ENCODE measurements at places on chromosomes 11 and 22.

DNA sequence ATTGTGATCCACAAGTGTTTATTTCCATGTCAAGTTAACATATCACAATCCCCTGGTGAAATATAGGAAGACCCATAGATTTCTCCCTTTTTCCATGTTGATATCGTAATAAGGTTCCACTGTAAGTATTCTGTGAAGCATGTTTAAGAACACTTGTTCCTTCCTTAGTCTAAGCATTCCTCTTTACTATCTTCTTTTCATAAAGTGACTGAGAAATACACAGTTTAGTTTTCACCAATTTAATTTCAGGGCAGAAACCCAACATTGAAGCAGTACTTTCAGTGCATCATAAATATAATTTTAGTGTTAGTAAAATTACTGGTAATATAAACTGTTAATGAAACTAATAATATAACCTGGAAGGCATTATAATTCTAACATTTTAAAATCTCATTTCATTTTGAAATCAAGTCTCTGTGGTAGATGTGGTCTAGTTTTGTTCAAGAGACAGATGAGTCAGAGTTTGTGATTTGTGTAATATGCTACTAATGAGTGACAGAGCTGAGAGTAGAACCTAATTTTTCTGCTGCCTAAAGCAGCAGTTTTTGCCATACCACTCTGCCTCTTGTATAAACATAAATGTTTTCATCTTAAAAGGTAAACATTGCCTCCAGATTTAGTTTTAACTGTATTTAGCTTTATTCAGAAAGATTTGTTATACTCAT lies 79.4 kb downstream of the ATM start:
- peak; percentile 40 for DNase-seq

DNA sequence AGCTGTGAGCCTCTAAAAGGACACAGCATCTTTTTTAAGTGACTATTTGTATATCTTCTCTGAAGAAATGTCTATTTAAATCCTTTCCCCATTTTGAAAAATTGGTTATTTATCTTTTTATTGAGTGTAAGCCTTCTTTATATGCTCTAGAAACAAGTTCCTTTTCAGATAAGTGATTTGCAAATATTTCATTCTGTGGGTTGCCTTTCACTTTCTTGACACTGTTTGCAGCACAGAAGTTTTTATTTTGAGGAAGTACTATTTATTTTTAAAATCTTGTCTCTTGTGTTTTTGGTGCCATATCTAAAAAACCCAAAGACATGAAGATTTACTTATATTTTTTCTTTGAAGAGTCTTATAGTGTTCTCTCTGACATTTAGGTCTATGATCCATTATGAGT lies 40.1 kb upstream of the LYVE1 start:
- no peak for DNase-seq

DNA sequence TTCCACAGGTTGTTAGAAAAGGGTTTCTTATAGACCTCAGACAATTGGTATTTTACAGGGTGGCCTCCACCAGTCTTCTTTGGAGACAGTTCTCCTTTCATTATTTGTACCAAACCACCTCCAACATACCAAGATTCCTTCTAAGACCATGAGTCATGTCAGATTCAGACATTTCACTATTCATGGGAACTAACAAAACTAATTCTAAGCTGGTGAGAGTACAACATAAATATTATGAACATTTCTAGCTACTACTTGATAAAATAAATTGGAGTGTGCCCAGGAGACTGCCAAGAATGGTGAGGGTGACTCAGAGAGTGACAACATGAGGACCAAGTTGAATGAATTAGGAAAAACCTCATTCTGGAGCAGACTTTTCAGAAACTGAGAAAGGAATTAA lies 494.6 kb upstream of the LRRC4C start:
- peak; percentile 53 for DNase-seq

DNA sequence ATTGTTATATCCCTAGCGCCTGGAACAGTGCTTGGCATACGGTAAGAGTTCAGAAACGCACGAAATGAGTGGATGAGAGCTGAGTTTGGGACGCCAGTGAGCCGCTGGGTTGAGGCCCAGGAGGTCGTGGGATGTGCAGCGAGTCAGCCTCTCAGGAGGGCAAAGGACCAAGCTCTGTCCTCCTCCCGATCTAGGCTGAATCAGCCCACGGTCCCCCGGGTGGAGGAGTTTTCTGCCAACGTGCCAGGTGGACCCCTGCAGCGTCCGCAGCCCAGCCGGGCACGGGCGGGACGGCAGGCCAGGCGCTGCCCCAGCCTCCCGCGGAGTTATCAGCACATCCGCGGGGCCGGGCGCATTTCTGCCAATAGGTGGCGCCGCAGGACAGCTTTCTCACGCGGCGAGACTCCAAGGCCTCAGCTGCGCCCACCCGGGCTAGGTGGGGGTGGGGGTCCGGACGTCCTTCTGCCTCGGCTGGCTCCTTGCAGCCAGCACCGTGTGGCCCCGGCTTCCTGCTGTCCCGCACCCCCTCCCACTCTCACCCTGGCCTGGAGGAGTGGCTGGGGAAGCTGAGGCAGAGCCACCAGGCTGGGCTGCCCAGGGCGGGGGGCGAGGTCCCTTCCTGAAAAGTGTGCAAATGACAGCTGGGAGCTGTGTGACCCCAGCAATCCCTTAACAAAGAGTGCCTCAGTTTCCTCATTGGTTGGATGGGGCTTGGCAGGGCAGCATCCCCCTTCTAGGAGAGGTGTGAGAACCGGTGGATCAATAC lies 2.2 kb upstream of the RPS19BP1 start:
- DNase-seq, result peak; percentile 53

DNA sequence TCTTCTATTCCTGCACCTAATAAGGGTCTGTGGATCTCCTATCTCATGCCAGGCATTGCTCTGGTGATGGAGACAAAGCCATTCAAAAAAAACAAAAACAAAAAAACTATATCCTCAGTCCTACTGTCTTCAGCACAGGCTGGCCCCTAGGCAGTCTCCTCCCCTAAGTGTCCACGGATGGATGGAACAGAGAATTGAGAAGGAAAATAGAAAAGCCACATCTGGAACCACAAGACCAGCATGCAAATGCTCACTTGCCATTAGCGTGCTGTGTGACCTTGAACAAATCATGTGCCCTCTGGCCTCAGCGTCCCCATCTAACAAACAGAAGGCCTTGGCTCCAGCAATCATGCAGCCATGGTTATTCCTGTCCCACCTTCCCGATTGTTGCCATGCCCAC lies 32.7 kb upstream of the CD82 start:
- DNase-seq, result no peak

- peak; percentile 90 for DNase-seq
These were observed 13.2 kb upstream of the OSBPL5 start for GRCh38 chr11:3178349-3178748.

- DNase-seq, result peak; percentile 11
These were observed 859 bp upstream of the KRTAP5-5 start for GRCh38 chr11:1628506-1629325.

DNA sequence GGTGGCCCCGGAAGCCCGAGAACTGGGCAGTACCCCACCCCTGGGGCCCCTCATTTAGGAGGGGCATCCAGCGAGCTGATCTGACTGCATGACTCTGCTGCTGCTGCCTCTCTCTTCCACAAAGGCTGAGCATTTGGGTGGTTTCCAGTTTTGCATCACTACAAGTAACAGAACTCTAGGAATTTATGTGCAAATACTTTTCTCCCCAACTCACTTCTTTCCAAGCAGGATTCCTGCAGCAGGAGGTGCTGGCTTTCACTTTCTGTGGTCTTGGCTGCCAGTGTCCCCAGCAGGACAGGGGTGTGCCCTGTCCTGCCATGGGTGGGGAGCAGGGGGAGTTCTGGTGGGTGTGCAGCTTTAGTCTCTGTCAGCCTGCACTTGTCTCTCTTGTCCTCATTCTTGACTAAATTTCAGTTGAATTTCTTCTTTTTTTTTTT lies 21.2 kb downstream of the UPB1 start:
- peak; percentile 93 for DNase-seq

- no peak for DNase-seq
These were observed 121.6 kb upstream of the SNX19 start for GRCh38 chr11:131037873-131038272.

GRCh38 chr22:35695202-35695601 lies 22.5 kb upstream of the APOL5 start:
- no peak for DNase-seq

- no peak for DNase-seq
These were observed 5.2 kb downstream of the IFT27 start for GRCh38 chr22:36770513-36771231.

- DNase-seq, result no peak
These were observed 21.0 kb downstream of the OR5M11 start for GRCh38 chr11:56522008-56522407.

- DNase-seq, result no peak
These were observed 582.9 kb downstream of the INSC start for GRCh38 chr11:15697437-15698236.

GRCh38 chr11:3866206-3866605 lies 10.7 kb downstream of the STIM1 start:
- peak; percentile 27 for DNase-seq

All from AG10803 (cell line).